ENCODE measurements at places on chromosomes 2 and 18.
A peak's percentile ranks its signal among the peaks of the same experiment; 100 is the strongest.

DNA sequence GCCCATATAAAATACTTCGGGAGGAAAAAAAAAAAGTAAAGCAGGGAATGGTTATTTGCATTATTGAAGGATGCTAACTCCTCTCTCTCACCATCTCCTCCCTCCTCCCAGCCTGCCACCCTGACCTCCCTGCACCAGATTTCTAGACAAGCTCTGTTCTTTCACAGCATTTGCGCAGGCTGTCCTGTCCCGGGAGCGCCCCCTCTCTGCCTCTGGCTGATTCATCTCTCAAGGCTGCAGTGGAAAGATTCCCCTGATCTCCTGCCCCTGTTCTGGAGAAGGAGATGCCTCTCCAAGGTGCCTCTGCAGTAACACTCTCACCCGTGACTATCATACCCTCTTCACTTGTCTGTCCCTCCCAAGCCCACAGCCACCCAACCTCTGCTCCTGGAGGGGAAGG lies 38.5 kb downstream of the COL4A4 start:
- no peak for DNase-seq

GRCh38 chr18:49228187-49228586 lies 232.3 kb downstream of the DYM start:
- no peak for DNase-seq

DNA sequence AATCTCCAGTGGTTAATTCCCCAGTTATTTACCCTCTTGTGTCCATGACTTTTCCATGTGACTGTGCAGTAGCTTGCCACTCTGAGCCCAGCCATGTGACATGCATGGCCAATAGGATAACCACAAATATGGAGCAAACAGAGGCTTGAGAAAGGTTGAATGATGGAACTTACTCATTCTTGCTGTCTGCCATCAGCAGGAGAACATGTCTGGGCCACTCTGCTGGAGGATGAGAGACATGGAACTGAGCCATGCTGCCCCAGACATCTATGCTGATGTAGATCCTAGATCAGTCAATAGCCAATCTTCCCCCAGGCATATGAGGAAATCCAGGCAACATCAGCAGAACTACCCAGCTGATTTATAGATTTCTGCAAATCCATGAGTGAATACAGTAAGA lies 992.3 kb upstream of the FANCL start:
- DNase-seq, result no peak

DNA sequence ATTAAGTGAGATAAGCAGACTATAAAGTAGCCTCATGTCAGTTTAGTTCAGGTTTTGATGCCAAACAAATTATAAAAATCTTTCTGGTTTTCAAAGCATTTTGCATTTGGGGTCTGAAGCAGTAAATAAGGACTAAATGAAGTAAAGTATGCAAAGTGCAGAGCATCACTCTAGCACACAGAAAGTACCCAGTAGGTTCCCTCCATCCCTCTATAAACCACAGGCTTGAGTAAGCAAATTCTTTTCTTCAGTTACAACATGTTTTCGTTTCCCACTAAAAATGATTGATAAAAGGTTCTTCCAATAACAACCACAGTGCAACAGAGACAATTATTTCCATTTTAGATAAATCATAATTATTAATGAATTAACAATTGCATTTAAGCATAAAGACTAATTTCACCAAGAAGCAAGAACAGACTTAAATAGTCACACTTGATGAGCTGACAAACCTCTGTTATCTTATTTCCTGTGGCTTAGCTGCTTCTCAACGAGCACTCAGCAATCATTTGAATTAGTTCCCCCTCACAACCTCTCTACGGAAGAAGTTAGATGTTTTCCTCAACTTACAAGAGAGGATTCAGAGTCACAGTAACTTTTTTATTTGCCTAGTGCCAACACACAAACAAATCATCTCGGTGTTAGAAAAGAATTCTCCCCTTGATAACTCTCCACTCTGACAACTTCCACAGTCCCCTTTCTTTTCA lies 249.8 kb downstream of the NBAS start:
- DNase-seq, result no peak

DNA sequence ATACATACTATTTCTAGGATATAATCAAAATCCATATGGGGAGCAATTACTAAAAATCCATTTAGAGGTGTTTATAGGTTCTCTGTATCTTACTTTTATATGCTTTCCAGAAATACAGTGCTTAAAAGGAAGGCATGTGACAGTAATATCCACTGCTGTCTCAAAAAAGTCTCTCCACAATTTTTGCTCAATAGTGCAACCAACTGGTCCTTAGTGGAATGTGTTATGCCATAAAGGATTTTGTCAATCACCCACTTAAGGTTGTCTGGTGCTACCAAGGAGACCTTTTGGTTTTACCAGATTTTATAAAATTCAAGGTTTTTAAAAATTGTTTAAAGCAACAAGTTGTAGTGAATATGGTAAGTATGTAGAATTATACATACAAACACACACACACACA lies 328.5 kb upstream of the DSEL start:
- DNase-seq, result no peak

DNA sequence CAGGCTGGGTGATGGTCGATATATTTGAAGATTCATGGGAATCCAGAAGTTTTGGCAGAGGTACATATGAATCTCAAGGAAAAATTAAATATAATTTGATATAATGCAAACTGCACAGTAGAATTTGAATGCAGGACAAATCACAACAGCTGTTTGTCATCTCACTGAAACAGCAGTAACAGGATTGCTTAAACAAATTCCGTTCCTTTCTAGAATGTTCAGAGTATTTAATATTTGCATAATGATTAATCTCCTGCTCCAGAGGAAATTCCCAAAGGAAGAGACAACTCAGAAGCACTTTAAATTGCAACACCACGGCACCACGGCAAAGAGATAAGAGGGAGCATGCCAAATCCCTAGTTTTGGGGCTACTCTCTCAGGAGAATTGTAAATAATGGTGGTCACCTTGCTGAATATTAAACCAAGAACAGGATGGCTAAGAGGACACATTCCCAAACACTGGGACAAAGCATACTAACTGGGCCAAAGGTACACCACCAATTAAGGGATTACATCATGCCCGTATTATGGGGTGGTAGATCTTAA lies 67.8 kb upstream of the MAP4K3 start:
- DNase-seq, result no peak

DNA sequence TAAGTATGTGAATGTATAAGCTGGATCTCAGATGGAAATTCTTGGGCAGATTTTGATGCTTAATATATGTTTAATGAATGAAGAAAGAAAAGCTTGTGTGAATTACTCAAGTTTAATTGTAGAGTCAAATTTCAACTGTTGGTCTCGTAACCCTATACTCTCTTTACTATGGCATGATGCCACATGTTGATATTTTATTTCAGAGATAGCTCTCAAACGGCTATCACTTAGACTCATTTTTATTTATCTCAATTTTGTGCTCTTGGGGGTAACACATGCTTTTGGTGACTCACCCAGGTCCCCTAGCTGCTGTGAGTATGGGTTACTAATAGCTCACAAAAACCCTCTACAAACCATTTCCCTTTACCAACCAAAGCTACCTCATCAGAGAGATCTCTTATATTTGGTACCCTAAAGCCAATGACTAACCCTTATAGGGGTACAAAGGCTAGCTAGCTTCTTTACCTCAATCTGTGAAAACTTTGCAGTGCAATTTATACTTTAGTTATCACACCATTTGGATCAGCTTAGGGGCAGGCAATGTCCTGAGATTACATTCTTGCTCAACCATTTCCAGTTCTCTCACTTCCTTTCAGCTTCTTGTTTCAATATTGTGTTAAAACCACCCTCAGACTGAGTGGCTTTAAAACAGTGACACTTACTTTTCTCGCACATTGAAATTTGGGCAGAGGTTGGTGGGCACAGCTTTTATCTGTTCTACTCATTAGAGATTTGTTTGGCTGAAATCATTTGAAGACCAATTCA lies 240.3 kb downstream of the CDH7 start:
- DNase-seq, result no peak

- DNase-seq, result no peak
These were observed 31.5 kb downstream of the MRO start for GRCh38 chr18:50788284-50788683.

- no peak for DNase-seq
These were observed 27.8 kb downstream of the CHN1 start for GRCh38 chr2:174977364-174977763.

DNA sequence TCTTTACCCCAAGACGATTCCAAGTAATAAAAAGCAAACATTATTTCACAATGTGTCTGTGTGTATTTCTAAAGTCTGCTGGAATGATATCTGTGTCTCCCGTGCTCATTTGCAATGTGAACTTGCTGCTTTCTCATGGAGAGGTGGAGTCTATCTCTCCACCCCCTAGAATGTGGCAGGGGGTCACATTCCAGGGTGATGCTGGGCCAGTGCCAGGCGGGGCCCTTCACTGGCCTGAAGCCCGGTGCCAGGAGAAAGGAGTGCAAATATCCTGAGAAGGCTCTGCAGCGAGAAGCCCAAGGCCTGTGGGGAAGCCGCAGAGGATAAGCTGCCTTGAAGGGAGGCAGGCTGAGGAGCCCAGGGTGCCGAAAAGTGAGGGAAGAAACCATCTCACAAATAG lies 26.8 kb upstream of the LDLRAD4 start:
- no peak for DNase-seq

- DNase-seq, result peak; percentile 38
These were observed 1.2 kb downstream of the STK17B start for GRCh38 chr2:196170213-196170605.

- DNase-seq, result no peak
These were observed 43.5 kb upstream of the ID2 start for GRCh38 chr2:8638327-8638726.

DNA sequence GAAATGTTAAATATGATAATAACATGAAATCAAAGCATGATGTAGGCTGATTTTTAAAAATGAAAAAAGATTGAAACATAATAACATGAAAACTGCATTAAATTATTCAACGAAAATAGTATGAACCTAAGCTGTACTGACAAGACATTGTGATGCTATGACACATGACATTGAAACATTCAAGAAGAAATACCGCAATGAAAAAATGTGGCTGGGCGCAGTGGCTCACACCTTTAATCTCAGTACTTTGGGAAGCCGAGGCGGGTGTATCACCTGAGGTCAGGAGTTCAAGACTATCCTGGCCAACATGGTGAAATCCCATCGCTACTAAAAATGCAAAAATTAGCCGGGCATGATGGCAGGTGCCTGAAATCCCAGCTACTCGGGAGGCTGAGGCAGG lies 14.6 kb downstream of the CXCR1 start:
- no peak for DNase-seq

GRCh38 chr18:70382017-70382416 lies 93.2 kb downstream of the SOCS6 start:
- no peak for DNase-seq

GRCh38 chr2:33205693-33206434 lies 259.1 kb downstream of the LTBP1 start:
- no peak for DNase-seq

DNA sequence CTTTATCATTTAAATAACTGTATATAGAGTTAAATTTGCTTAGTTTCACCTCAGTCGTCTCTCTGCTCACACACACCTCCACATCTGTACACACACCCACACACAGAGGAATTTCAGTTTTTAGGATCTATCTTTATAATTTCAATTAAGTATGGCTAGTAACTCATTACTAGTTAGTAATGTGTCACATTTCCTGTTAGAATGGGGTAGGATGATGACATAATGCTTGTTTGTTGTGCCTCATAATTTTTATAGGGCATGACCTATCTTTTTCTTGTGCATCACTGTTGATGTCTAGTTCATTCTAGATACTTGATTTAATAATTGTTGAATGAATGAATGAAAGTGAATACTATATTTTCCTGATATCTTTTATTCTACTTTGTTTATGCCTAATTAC lies 108.6 kb downstream of the AGPS start:
- no peak for DNase-seq

- DNase-seq, result no peak
These were observed 20.8 kb upstream of the LYPD1 start for GRCh38 chr2:132690664-132691303.

GRCh38 chr2:48412443-48413250 lies 117.3 kb upstream of the STON1 start:
- no peak for DNase-seq

GRCh38 chr2:241940329-241940728 lies 70.8 kb downstream of the RTP5 start:
- DNase-seq, result no peak

DNA sequence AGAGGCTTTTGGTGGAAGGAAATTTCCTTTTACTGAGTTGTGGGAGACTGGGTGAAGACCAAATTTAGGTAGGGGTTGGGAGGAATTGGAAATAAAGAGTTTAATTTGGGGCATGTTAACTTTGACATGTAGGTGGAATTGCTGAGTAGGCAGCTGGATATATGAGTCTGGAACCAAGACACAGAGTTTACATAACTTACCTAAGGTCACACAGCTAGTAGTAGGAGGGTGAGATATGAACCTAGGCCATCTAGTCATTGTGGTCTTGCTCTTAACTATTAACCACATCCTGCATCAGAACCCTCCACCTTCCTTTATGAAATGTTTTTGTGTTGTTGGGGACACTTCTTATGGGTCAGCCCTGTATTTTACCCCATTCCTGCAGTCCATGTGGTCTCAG lies 113.1 kb downstream of the ICOS start:
- no peak for DNase-seq

DNA sequence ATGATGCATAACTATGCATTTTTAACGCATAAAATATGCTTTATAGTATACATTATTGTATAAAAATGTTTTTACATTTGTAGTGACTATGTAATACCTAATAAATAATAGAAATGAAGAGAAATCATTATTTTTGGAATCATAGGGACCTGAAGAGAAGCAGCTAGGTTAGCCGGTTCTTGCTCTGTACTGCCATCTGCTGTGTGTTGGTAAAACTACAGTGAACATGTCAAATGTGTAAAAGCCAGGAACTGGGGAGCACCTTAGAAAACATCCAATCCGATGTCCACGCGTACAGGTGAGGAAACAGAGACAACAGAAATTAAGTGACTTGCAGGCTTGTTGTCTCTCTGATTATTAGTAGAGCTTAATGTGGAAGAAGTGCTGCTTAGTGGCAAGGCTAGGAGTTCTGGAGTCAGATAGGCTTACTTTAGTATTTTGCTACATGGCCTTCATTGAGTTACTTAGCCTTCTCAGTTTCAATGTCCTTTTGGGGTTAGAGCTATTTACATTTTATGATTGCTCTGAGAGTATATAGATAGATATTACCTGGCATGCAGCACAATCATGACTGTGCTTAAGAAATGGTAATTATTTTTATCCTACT lies 386.5 kb downstream of the DLGAP1 start:
- DNase-seq, result no peak

Data from stimulated activated naive CD4-positive, alpha-beta T cell treated with Interleukin-2 at 50 U/mL for 16 hours (primary cell).